A549 treated with AZD2906 at 1 μM for 4 hours (cell line): ENCODE measurements at places on chromosomes 1 and 21. TPM values are rescaled to one million over a fixed set of nuclear protein-coding genes. Genes with fewer than 3 reads are reported as not detected.

PLCH2 gene
- total RNA-seq = 0.17 to 0.40 TPM (median 0.31 TPM) in 5 replicates

GJA9 gene
- 0.03 TPM in 1 of 5 replicates, not detected in the others for total RNA-seq

PADI3 gene
- 0.71 to 1.0 TPM (median 0.84 TPM) in 5 replicates for total RNA-seq

AGRN gene
- total RNA-seq = 78.5 to 115 TPM (median 107 TPM) in 5 replicates

CLDN14 gene
- 0.07 TPM in 1 of 5 replicates, not detected in the others for total RNA-seq

ADAMTS1 gene
- total RNA-seq = 0.04 to 0.10 TPM (median 0.07 TPM) in 5 replicates

SMIM1 gene
- total RNA-seq = 0.89 to 2.2 TPM (median 1.5 TPM) in 5 replicates

TFF1 gene
- total RNA-seq = 23.1 to 27.2 TPM (median 25.9 TPM) in 5 replicates

PM20D1 gene
- not detected in 5 replicates for total RNA-seq

KRTAP13-2 gene
- not detected in 5 replicates for total RNA-seq

BMP8B gene
- total RNA-seq = 4.2 to 5.2 TPM (median 5.0 TPM) in 5 replicates

PHF13 gene
- total RNA-seq = 7.6 to 10.1 TPM (median 9.1 TPM) in 5 replicates

FAM177B gene
- not detected in 5 replicates for total RNA-seq

PLA2G2A gene
- not detected in 5 replicates for total RNA-seq

PLEKHN1 gene
- 3.3 to 5.7 TPM (median 4.9 TPM) in 5 replicates for total RNA-seq

INAVA gene
- total RNA-seq = 37.0 to 53.3 TPM (median 44.3 TPM) in 5 replicates

CTPS1 gene
- total RNA-seq = 80.5 to 107 TPM (median 87.8 TPM) in 5 replicates

SLC1A7 gene
- total RNA-seq = 0.03 TPM in 1 of 5 replicates, not detected in the others

KLF17 gene
- total RNA-seq = 0.33 to 0.50 TPM (median 0.46 TPM) in 5 replicates

CBR1 gene
- 144 to 169 TPM (median 164 TPM) in 5 replicates for total RNA-seq

S100A11 gene
- total RNA-seq = 1,684 to 2,013 TPM (median 1,920 TPM) in 5 replicates

CENPF gene
- total RNA-seq = 57.3 to 90.3 TPM (median 65.6 TPM) in 5 replicates

TNFSF18 gene
- total RNA-seq = not detected in 5 replicates

CAMK2N1 gene
- total RNA-seq = 57.0 to 70.3 TPM (median 63.2 TPM) in 5 replicates

RCSD1 gene
- 0.02 to 0.08 TPM (median 0.06 TPM) in 4 of 5 replicates, not detected in the other for total RNA-seq

SLC30A1 gene
- 20.0 to 23.5 TPM (median 21.9 TPM) in 5 replicates for total RNA-seq

ATP6V1G3 gene
- not detected in 5 replicates for total RNA-seq

VANGL1 gene
- total RNA-seq = 16.3 to 21.1 TPM (median 20.8 TPM) in 5 replicates

TSACC gene
- 2.0 to 2.7 TPM (median 2.0 TPM) in 5 replicates for total RNA-seq

PCP4 gene
- not detected in 5 replicates for total RNA-seq

CELF3 gene
- total RNA-seq = not detected in 5 replicates

C4BPB gene
- total RNA-seq = 1.1 to 2.1 TPM (median 1.5 TPM) in 5 replicates

LMX1A gene
- not detected in 5 replicates for total RNA-seq

F13B gene
- 0.05 to 0.08 TPM (median 0.07 TPM) in 3 of 5 replicates, not detected in the others for total RNA-seq

TRIM58 gene
- not detected in 5 replicates for total RNA-seq

NBPF1 gene
- 17.3 to 22.4 TPM (median 18.8 TPM) in 5 replicates for total RNA-seq

AIRE gene
- 0.03 TPM in 1 of 5 replicates, not detected in the others for total RNA-seq

CRP gene
- not detected in 5 replicates for total RNA-seq

RIIAD1 gene
- 0.57 TPM in 1 of 5 replicates, not detected in the others for total RNA-seq

IGSF9 gene
- 0.12 to 0.22 TPM (median 0.15 TPM) in 5 replicates for total RNA-seq

ZNHIT6 gene
- 15.9 to 21.6 TPM (median 17.0 TPM) in 5 replicates for total RNA-seq

S100A13 gene
- total RNA-seq = 171 to 189 TPM (median 177 TPM) in 5 replicates

TMEM59 gene
- 109 to 139 TPM (median 117 TPM) in 5 replicates for total RNA-seq

GJC2 gene
- 0.34 to 0.54 TPM (median 0.46 TPM) in 5 replicates for total RNA-seq

WNT2B gene
- 0.19 to 0.42 TPM (median 0.20 TPM) in 5 replicates for total RNA-seq

PDC gene
- 0.05 TPM in 1 of 5 replicates, not detected in the others for total RNA-seq

CEP104 gene
- total RNA-seq = 14.1 to 17.4 TPM (median 16.7 TPM) in 5 replicates

TFF2 gene
- total RNA-seq = not detected in 5 replicates
